ENCODE measurements at places on chromosomes 4 and X. TPM values are rescaled to one million over a fixed set of nuclear protein-coding genes. Genes with fewer than 3 reads are reported as not detected.

- H3K4me1 ChIP-seq: peaks cover 41% of the 10 kb centered on the region
- H3K36me3 ChIP-seq: 0 out of 2 replicates have a peak, but pooled peaks cover 14% of the 10 kb centered on the region
- H3K27ac ChIP-seq: peak overlapping the region; percentile 39
- no peak overlapping the region for H3K4me3 ChIP-seq
These were observed 29.2 kb downstream of the METAP1 start for GRCh38 chr4:99024481-99025275.

- H3K36me3 ChIP-seq: no peaks in the 10 kb centered on the region
- H3K4me1 ChIP-seq: no peaks in the 10 kb centered on the region
- H3K4me3 ChIP-seq: no peak overlapping the region
- DNase-seq: peak; percentile 81
- no peak overlapping the region for H3K27ac ChIP-seq
These were observed 164.4 kb downstream of the QDPR start for GRCh38 chr4:17347445-17347844.

The RHOXF2 gene
- polyA plus RNA-seq: 0.27 TPM

The GRXCR1 gene
- polyA plus RNA-seq: not detected

The MAGEE1 gene
- 1.5 TPM for polyA plus RNA-seq

- no peak overlapping the region for H3K4me3 ChIP-seq
- no peak overlapping the region for H3K27ac ChIP-seq
- H3K4me1 ChIP-seq: no peaks in the 10 kb centered on the region
- no peaks in the 10 kb centered on the region for H3K36me3 ChIP-seq
These were observed 5.2 kb downstream of the MFSD8 start for GRCh38 chr4:127959794-127960193.

The ATP1B4 gene
- not detected for polyA plus RNA-seq

The PCDH18 gene
- polyA plus RNA-seq: 19.5 TPM

GRCh38 chrX:21132686-21133393 lies 241.4 kb upstream of the CNKSR2 start:
- no peak overlapping the region for H3K27ac ChIP-seq
- H3K4me3 ChIP-seq: no peak overlapping the region
- H3K4me1 ChIP-seq: no peaks in the 10 kb centered on the region
- no peaks in the 10 kb centered on the region for H3K27me3 ChIP-seq
- no peaks in the 10 kb centered on the region for H3K36me3 ChIP-seq
- DNase-seq: no peak

The TCP11X2 gene
- 1.1 TPM for polyA plus RNA-seq

DNA sequence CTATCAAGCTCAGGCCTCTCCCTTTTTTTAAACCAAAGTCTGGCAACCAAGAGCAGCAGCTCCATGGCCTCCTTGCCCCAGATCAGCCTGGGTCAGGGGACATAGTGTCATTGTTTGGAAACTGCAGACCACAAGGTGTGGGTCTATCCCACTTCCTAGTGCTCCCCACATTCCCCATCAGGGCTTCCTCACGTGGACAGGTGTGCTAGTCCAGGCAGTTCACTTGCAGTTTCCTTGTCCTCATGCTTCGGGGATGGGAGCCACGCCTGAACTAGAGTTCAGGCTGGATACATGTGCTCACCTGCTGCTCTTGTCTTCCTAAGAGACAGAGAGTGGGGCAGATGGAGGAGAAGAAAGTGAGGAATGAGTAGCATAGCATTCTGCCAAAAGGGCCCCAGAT lies 21.5 kb downstream of the SLC34A2 start:
- no peaks in the 10 kb centered on the region for H3K4me1 ChIP-seq
- no peaks in the 10 kb centered on the region for H3K27me3 ChIP-seq
- DNase-seq: no peak
- no peak overlapping the region for H3K4me3 ChIP-seq

DNA sequence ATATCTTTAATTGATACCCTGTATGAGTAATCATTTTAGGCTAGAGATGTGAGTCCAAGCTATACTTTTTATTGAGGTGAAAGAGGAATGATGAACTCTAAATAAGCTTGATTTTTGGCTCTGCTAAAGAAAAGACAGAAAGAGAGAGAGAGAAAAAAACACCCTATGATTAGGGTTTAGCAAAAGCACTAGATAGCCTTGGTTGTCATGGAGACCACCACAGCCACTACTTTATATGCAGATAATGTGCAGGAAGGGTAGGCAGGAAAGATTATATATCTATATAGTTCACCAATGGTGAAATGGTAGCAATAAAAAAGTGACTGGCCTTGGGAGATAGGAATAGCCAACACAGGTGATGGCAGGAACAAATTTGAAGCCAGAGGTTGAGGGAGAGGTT lies 69.9 kb upstream of the CAMK2D start:
- H3K27ac ChIP-seq: no peak overlapping the region
- H3K4me3 ChIP-seq: no peak overlapping the region
- DNase-seq: no peak
- H3K27me3 ChIP-seq: no peaks in the 10 kb centered on the region
- no peaks in the 10 kb centered on the region for H3K36me3 ChIP-seq
